ENCODE measurements at places on chromosomes 11 and 22.

DNA sequence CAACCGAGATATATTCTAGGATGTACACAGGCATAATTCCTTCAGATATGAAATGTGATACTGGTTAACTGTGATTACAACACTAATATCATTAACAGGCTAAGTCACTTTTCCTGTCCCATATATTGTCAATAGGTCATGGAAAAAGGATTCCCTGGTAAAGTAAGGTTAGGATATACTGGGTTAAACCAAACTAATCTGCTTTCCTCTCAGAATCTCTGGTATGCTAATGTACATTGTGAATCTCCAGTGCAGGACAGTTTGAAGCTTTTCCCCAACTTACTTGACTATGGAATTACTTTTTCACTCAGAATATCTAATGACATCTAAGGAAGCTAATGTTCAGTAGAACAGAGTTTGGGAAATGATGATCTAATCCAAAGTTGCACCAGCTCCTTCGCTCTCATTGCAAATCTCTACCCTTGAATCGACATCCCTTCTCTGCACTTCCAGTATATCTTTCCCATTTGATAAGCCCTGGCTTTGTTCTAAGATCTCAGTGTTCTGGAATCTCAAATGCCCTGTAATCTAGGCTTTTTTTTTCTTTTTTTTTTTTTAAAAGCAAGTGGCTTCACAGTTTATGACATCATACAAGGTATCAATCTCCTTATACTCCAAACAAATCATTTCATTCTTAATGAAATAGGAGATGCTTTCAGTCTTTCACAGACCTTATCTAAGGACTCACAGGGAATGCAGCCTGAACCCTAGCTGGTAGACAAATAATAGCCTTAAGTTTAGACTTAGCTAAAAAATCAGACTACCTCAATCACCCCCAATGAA lies 43.8 kb downstream of the COPB1 start:
- DNase-seq: no peak

DNA sequence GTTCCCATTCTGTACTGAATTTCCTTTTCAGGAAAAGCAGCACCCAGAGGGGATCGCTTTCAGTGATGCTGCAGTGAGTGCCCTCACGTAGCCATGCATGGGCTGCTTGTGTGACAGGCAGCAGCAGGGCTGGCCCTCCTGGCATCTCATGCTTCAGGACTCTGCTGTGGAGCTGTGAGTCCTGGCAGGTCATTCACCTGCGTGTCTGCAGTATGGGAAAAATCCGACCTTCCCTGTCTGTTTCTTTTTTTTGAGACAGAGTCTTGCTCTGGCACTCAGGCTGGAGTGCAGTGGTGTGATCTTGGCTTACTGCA lies 13.4 kb downstream of the GLB1L2 start:
- no peak for DNase-seq

DNA sequence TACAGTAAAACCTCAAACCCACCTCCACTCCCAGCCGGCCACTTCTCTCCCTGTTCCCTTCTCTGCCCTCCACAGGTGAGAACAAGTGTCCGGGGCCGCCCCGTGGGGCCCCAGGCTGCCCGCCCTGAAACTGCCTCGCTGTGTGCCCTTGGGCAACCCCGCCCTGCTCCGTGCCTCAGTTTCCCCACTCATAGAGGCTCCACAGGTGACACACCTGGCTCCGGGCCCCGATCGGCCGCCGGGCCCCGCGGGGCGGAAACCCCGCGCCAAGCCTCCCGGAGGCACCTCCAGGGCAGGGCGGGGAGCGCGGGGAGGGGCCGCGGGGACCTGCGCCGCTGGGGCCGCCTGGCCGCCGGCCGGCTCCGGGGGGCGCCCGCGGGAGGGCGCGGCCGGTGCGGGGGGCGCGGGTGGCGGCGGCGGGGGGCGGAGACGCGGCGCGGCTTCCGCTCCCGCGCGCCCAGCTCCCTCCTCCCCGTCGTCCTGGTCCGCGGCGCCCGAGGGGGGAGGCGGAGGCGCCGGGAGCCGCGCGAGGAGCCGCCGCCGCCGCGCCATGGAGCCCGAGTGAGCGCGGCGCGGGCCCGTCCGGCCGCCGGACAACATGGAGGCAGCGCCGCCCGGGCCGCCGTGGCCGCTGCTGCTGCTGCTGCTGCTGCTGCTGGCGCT lies at the start of gene LRP5:
TSS of gene LRP5 (plus strand) at position 475 of the 663 bp plus-strand sequence. CDS start at position 599, 124 bp downstream.
- DNase-seq: no peak

GRCh38 chr11:64718084-64718779 lies 4.8 kb downstream of the NRXN2 start:
- no peak for DNase-seq

- DNase-seq: no peak
Measured at GRCh38 chr11:4393858-4394223, 339 bp upstream of the TRIM21 start.

DNA sequence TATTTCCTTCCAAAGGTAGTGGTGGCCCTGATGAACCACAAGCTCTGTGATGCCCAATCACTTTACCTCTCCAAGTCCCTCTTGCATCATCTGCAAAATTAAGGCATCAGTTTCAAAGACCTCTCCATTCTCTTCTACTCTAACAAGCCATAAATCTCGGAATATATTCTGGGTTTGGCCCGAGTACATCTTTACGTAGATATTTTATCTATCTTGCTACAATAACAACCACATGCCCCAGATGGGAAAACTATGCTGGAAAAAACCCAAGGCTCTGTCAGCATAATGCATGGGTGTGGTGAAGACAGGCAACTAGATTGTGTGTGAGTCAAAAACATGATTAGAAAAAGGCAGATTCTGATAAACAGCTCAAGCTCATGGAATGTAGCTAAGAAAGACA lies 228.2 kb upstream of the BLID start:
- no peak for DNase-seq

DNA sequence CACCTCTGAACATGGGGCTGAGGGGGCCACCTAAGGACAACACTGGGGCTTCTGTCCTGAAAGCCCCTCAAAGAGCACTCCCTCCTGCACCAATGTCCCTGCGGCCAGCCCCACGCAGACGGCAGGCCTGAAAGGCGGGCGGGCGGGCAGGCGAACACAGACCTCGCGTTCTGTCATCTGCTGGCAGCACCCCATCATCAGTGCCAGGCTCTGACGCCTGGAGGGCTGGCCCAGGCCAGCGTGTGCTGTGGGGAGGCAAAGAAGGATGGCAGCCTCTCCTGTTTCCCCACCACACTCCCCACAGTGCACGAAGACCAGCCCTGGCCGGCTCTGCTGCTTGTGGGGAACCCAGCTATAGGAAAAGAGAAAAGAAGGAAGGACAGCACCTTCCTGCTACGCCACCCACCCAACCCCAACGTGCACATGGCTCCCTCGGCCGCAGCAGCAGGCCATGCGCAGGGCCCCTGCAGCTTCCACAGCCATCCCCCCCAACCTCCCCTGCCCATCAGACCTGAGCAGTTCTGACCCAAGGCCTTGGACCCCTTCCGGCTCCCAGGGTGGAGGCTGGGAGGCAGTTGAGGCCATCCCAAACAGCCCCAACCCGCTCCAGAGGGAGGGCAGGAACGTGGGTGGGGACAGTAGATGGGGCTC lies 3.5 kb downstream of the SBF1 start:
- no peak for DNase-seq

DNA sequence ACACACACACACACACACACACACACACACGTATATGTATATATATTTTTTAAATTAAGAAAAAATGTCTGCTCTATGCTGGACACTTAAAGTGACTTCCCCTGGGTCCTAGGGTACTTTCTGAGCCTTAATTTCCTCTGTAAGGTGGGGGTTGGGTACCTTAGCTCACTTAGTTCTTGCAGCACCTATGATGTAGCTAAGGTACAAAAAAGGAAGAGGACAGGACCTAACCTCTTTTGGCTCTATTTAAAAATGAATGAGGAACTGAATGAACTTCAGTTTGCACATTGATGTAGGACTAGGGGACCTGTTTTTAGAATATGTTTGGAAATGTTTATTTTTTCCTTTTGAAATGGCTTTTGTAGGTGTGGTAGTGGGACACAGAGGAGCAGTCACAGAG lies 11.1 kb downstream of the SREBF2 start:
- DNase-seq: no peak

DNA sequence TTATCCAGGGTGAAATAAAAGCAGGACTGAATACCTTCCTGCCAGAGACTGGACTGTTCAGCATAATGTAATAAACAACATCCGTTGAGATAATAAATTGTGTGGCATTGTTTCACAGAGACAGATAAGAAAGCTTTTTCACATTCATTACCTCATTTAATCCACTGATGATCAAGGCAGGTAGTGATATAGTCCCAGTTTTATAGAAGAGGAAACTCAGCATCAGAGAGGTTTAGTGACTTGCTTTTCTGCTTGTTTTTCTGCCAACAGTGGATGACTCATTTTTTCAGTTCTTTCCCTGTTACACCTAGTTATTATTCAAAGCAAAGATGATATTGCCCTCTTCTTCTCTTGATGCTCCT lies 4.0 kb downstream of the MYO18B start:
- no peak for DNase-seq

DNA sequence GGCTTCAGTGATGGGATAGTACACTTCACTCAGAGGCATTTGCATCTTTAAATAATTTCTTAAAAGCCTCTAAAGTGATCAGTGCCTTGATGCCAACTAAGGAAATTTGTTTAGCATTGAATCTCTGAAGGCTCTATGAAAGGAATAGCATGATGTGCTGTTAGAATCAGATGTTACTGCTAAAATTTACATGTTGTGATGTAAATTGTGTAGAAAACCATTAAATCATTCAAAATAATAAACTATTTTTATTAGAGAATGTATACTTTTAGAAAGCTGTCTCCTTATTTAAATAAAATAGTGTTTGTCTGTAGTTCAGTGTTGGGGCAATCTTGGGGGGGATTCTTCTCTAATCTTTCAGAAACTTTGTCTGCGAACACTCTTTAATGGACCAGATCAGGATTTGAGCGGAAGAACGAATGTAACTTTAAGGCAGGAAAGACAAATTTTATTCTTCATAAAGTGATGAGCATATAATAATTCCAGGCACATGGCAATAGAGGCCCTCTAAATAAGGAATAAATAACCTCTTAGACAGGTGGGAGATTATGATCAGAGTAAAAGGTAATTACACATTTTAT lies 4.6 kb downstream of the MALAT1 start:
- DNase-seq: no peak

DNA sequence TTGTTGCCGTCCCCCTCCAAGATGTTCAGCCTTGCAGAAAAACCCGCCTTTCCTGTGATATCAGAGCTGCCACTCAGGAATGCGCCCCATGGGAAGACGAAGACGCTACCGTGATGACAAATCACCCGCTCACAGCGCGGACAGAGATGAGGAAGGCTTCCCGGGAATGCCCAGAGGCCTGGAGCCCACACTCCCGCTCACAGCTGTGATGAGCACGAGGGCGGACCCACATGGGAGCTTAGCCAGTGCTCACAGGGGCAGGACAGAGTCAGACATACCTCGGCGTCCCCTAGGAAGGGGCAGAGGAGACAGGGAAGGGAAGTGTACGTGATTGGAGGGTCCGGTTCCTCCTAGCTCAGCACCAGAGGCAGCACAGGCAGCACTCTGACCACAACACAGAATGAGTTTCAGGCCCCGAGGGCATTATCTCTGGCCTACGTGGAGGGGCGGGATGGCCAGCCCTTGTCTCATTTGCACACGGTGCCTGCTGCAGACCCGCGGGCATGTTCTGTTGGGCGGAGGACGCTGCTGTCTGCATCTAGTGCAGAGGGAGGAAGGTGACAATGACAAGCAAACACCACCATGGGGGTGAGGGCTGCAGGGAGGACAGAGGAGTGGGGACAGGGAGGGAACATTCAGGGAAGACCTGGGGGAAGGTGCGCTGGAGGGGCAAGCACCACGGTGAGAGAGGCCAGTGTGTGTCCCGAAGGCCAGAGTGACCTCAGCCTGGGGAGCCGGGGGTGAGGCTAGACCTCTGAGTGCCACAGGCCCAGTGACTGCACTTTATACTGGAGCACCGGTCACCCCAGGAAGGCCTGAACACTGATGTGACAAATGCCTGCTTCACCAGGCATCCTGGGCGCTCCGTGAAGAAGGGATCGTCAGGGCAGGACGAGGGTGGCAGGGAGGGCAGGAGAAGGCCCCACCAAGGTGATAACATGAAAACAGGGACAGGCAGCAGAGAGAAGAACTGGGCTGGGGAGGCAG lies 79.6 kb downstream of the CELSR1 start:
- no peak for DNase-seq

GRCh38 chr11:10326012-10326964 lies 21.4 kb downstream of the ADM start:
- no peak for DNase-seq

- DNase-seq: peak; percentile 91
Measured at GRCh38 chr11:71787098-71787823, 45.7 kb upstream of the DEFB108B start.

DNA sequence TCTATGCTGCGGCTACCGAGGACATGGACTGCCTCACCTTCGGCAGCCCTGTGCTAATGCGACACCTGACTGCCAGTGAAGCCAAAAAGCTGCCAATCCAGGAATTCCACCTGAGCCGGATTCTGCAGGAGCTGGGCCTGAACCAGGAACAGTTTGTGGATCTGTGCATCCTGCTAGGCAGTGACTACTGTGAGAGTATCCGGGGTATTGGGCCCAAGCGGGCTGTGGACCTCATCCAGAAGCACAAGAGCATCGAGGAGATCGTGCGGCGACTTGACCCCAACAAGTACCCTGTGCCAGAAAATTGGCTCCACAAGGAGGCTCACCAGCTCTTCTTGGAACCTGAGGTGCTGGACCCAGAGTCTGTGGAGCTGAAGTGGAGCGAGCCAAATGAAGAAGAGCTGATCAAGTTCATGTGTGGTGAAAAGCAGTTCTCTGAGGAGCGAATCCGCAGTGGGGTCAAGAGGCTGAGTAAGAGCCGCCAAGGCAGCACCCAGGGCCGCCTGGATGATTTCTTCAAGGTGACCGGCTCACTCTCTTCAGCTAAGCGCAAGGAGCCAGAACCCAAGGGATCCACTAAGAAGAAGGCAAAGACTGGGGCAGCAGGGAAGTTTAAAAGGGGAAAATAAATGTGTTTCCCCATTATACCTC lies 3.3 kb downstream of the FEN1 start:
- DNase-seq: no peak

DNA sequence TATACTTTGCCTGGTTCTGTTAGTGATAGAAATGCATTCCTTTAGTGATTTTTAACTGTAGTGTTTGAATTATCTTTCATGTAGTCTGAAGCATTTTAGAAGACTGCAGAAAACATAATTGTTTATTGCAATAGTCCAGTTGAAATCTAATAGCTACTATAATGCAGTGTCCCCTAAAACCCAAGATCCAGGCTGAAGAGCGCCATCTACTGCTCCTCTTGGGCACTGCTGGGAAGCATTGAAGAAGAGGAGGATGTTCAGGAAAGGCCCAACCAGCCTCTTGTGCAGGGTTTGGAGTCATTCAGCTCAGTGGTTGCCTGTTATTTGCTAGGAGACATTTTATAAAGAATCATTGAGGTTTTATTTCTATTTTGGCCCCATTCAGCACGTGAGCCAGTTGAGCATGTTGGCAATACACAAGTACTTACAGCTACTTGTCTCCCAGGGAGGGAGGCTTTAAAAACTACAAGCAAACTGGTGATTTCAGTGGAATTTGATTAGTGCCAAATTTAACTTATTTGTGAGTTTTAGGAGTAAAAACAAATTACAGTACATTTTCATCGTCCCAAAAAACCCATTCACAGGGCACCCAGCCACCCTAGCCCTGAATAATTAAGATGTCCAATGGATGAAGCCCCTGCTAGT lies 74.9 kb upstream of the HORMAD2 start:
- DNase-seq: no peak

GRCh38 chr11:72719144-72719543 lies 33.1 kb downstream of the ARAP1 start:
- no peak for DNase-seq

GRCh38 chr22:46730568-46731245 lies 7.3 kb downstream of the CERK start:
- no peak for DNase-seq

GRCh38 chr22:50302041-50302541 lies 5.4 kb downstream of the PLXNB2 start:
- no peak for DNase-seq

- DNase-seq: peak; percentile 31
Measured at GRCh38 chr11:70270877-70271648, 573 bp downstream of the PPFIA1 start.
